Kasumi-1 (cell line): ENCODE measurements at places on chromosomes 3 and 15.

GRCh38 chr3:120443626-120444123 lies 7.1 kb downstream of the FSTL1 start:
- no peak for DNase-seq

- DNase-seq, result peak; percentile 20
Observed at GRCh38 chr3:142027300-142027699, 122.0 kb downstream of the TFDP2 start.

DNA sequence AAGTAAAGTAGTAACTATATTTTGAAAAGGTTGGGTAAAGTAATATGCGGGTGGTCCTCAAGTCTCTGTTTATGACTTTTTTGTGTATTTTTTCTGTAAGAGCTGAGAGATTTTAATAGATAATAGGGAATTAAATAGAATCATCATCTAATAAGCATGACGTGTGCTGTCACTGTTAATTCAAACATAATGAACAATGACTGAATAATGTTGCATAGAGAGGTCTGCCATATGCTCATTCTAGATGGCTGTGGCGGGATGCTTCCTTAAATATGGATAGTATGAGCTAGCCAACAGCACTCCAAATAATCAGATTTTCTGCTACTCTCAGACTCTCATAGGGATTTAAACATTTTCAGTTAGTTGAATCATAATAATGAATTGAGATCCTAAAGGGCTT lies 302.8 kb upstream of the RBMS3 start:
- no peak for DNase-seq

DNA sequence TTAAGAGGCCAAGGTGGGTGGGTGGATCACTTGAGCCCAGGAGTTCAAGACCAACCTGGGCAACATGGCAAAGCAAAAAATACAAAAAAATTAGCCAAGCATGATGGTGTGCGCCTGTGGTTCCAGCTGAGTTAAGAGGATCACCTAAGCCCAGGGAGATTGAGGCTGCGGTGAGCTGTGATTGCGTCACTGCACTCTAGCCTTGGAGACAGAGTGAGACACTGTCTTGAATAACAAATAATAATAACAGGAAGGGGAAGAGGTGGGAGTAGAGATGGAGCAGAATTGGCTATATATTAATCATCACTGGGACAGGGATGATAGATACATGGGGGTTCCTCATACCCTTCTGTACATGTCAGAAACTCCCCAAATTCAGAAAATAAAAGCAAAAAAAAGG lies 23.8 kb upstream of the NMB start:
- DNase-seq, result no peak

DNA sequence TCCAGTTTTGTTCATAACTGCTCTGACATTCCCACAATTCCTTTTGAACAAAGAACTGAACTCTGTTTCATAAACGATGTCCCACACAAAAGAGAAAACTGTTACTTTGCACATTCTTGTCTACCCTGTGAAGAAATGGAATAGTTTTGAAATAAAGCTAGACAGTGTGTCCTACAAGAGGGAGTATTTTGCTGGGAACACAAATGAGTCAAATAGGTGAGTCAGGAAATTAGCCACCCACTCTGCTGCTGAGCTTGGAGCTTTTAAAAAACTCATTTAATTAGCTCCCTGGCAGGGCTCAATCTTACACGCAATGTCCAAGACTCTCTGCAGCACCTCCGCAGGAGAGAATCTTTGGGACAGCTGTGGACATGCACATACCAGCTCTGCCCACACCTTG lies 193.4 kb downstream of the SLC9A9 start:
- DNase-seq, result no peak

DNA sequence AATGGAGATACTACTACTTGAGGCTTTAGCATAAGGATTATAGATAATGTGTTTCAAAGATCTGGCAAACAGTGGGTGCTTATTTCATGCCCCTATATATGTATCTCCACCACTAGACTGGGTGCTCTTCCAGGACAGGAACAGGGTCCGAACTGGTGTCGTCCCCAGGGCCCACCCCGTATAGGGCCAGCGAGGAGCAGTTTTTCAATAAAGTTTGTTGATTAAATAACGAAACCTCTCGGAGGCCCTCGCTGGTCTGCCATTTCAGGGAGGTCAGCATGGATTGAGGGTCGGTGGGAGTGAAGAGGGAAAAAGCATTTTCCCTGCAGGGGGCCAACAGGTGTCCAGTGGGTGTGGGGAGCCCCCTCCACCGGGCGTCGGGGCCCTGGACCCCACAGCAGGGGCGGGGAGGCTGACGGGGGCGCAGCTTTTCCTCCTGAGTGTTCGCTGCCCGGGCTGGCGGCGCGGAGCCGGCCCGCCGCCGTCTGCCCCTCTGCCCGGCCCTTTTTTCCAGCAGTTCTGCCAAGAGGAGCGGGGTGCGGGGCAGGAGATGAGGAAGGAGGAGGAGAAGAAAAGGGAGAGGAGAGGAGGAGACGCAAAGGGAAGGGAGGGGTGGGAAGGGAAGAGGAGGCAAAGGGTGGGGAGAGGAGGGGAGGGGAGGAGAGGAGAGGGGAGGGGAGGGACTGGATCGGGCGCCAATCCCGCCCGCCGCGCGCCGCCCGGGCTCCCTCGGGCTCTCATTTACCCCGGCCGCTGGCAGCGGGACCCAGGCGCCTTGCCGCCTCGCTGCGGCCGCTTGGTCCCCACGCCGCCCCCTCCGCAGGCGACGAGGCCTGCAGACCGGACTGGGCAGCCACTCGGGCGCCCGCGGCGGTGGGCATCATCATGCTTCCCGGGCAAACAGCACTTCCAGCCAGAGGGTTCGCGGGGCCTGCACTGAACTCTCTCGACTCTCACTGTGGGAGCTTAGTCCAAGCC lies 66.3 kb downstream of the ISG20 start:
- DNase-seq, result no peak

DNA sequence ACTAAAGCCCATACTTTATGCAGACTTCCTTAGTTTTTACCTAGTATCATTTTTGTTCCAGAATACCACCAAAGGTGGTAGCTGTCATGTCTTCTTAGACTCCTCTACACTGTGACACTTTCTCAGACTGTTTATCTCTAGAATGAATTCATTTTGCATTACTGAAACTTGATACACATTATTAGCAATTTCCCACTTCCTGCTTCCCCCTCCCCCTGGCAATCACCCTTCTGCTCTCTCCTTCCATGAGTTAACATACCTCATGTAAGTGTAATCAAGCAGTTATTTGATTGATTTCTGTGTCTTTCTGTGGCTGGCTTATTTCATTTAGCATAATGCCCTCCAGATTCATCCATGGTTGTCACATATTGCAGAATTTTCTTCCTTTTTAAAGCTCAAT lies 204.9 kb downstream of the STAG1 start:
- no peak for DNase-seq

DNA sequence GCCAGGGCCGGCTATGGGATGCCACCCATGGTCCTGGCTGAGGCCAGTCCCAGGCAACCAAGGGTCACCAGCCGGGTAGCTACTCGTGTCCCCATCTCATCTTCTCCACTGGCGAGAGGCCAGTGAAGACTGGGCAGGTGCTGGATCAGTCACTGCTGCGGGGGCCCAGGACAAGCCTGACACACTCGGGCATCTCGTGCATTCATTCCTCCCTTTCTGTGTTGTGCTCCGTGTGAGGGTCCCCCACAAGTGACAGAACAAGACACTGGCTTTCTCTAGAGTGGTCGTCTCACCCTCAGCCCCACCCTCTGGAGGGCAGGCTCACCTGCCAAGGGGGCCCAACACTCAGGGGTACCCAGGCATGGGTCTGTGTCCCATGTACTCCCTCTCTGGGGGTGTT lies 48.4 kb downstream of the ROPN1B start:
- no peak for DNase-seq

DNA sequence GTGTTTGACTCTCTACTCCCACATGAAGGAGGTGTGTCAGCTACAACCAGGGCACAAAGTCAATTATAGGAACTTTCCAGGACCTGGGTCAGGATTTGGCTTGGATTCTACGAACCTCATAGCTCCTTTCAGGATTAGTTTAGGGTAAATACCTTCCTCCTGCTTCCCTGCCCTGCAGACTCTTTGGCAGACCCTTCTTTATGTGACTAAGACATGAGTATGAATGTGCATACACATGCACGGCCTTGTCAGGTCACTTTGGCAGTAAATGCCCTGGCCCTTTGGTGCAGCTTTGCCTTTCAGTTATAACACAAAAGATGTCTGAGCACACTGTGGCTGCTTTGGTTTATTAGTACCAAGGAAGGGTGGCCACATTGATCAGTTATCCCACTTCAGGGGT lies 68.9 kb downstream of the GHSR start:
- no peak for DNase-seq

- DNase-seq, result no peak
Observed at GRCh38 chr15:36313021-36313420, 266.4 kb upstream of the CDIN1 start.

DNA sequence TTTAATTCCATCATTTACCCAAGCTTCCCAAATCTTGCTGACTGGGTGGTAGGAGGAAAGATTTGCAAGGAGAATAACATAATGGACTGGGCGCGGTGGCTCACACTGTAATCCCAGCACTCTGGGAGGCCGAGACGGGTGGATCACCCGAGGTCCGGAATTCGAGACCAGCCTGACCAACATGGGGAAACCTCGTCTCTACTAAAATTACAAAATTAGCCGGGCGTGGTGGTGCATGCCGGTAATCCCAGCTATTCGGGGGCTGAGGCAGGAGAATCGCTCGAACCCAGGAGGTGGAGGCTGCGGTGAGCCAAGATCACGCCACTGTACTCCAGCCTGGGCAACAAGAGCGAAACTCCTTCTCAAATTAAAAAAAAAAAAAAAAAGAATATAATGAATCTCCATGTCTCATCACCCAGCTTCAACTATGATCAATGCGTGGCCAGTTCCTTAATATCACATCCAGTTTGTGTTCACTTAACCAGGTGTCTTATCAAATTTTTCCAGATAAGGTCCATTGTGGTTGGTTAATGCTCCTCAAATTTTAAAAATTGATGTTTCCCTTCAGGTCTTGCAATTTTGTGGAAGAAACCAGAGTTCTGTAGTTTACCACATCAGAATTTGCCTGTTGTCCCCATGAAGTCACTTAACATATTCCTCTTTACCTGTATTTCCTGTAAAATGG lies 1.3 kb upstream of the ABCF3 start:
- DNase-seq, result no peak

- no peak for DNase-seq
Observed at GRCh38 chr3:133490468-133491351, 82.8 kb upstream of the CDV3 start.

GRCh38 chr3:117499189-117499870 lies 789.8 kb downstream of the TUSC7 start:
- DNase-seq, result no peak

GRCh38 chr3:170740726-170741591 lies 129.0 kb downstream of the RPL22L1 start:
- DNase-seq, result no peak

DNA sequence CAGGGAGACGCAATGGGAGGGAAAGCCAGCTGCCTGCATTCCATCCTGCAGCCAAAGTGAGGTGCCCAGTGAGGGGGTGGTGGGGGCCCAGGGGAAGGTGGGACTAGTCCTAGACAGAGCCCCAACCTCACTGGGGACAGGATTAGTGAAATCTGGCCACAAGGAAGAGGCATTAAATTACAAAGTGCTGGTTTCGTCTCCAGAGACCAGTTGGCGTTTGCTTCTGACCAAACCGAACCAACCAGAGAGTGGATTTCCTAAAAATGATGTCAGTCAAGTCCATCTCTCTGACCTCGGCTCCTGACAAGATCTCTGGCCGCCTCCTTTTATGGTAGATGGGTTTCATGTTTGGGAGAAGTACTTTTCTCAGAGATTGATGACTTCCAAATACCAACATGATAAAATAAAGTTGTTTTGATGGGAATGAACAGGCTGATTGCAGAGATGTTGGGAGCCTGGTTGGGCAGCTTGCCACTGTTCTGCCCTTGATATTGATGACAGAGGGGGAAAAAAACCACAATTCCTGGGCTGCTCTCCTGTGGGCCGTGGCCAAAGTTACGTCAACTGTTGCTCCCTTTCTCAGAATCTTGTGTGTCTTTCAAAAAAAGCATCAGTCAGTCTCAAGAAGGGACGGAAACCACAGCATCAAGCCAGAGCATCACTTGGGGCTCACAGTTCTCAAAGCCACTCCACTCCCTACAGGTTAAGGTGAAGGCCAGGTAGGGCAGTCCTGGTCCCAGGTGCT lies 24.6 kb downstream of the ITGA11 start:
- DNase-seq, result no peak

DNA sequence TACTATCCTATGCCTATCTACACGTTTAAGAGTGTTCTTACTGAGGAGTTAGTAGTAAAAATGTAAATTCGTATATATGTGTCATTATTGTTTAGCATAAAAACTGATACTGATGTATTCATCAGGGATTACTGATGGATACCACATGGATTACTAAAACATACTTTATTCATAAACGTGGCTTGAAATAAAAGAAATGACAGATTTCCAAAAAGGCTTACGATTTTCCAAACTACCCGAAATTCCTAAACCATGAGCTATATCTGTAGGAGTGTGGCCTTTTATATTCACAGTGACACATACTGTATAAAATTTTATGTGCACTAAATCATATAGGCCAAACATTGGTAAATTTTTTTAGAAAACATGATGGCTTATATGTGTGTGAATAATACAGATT lies 6.9 kb downstream of the TSC22D2 start:
- DNase-seq, result no peak

GRCh38 chr15:77426871-77427270 lies 6.2 kb downstream of the HMG20A start:
- DNase-seq, result no peak

DNA sequence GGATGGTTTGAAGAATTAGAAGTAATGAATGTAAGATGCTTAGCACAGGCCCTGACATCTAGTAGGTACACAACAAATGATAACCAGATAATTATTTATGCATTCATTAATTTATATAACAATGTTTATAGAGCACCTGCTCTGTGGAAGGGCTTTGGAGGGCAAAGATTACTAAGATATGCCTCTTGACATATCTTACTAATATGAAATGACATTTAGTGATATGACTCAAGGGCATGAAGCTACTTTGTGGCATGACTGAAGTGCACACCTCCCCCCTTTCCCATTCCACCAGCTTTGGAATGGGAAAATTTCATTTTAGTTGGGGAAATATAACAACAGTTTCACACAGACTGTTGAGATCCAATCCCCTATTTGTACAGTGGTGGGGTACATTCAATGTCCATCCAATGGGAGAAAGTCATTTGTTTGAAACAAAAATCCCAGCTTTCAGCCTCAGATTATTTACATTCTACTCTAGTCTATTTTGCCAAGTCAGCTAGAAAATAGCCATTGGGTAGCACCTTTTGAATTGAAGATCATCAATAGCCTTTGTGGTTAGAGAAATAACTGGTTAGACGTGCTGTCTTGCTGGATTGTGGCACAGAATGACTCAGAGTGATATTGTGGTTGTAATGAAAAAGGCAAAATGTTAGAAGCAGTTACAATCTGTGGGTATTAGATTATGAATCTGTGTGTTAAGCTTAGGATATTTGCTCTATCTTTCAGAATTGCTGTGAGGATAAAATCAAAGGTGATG lies 72.9 kb downstream of the MOBP start:
- DNase-seq, result no peak

DNA sequence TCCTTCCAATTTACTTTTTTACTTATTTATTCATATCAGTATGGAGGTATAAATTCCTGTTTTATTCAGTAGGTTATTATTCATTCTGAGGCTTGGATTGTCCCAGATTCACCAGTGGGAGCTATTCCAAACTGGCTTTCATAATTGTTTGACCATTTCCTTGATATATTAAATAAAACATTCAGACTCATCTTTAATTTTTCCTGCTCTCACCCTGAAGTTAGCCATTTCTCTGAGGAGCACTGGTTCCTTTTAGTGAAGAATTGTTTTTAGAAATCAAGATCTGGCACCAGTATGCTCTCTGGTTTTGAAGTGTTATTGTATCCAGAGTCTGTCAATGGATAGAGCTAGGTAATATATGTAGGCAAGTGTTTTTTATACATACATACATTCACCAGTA lies 66.9 kb upstream of the DCBLD2 start:
- no peak for DNase-seq

GRCh38 chr3:33798113-33798417 lies 365 bp upstream of the PDCD6IP start:
- no peak for DNase-seq
